ENCODE measurements at places on chromosomes 1 and 21. TPM values are rescaled to one million over a fixed set of nuclear protein-coding genes. Genes with fewer than 3 reads are reported as not detected.

Gene OLIG2
- total RNA-seq, result not detected

Gene TRIM46
- 2.1 TPM for total RNA-seq

Gene PRKAA2
- total RNA-seq, result 11.6 TPM

Gene WLS
- 147 TPM for total RNA-seq

Gene KCNQ4
- 1.2 TPM for total RNA-seq

Gene BATF3
- 6.5 TPM for total RNA-seq

Gene RHD
- not detected for total RNA-seq

Gene CLCA2
- total RNA-seq, result not detected

Gene CELA2A
- total RNA-seq, result not detected

Gene RGS18
- 6.2 TPM for total RNA-seq

Gene FAM72C
- 0.38 TPM for total RNA-seq

Gene RYR2
- total RNA-seq, result 0.60 TPM

Gene HSD11B1
- total RNA-seq, result 1.8 TPM

Gene KRTAP10-4
- not detected for total RNA-seq

Gene OPRD1
- not detected for total RNA-seq

Gene SMCP
- not detected for total RNA-seq

Gene HYI
- 50.5 TPM for total RNA-seq

Gene HNRNPCL1
- total RNA-seq, result not detected

Gene HSPG2
- total RNA-seq, result 510 TPM

Gene ANGPTL7
- total RNA-seq, result 0.19 TPM

All from kidney (tissue), 22 donors.